M059J (cell line): ENCODE measurements at places on chromosomes 7 and 10.
A peak's percentile ranks its signal among the peaks of the same experiment; 100 is the strongest.

DNA sequence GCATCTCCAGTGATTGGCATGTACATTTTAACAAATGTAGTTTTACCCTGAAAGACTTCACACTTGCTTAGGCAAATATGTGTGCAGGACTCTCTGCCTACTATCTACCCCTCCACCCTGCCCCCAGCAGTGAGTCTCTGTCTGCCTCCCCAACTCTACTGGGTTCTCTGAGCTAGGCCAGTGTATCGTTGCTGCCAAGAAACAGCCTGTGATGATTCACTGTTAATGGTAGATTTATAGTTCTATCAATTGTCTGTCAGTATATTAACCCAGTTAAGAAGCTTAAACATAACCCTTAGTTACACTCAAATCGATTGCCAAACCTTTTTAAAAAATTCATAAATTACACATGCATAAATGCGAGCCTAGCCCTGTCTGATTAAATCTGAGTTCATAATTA lies 137.0 kb downstream of the SND1 start:
- peak; percentile 21 for DNase-seq

DNA sequence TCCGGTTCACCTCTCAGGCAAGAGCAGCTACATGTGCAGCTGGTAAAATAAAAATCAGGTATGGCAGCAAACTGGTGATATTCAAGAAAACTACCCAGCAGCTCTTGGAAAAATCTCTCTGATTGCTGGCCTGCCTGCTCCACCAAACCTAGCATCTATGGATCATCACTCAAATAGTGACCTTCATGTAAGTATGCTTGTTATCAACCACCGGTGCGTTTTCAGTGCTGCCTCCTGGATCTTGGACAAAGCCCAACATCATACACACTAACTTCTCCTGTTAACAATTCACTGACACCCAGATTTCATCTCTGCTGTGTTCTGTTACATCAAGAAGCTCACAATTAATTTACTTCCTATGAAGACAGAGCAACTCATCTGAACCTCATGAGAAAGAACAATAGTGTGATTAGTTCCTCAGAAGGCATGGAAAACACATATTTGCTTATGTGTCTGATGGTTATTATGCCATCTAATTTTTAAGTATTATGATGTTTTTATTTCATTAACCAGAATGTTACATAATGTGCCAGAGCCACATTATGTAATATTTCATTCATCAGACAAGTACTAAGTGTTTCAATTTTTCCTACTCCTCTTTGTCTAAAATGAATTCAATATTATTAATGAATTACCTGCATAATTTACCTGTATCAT lies 8.8 kb downstream of the CDK6 start:
- DNase-seq = no peak

GRCh38 chr7:142838461-142839213 lies 16.2 kb upstream of the EPHB6 start:
- no peak for DNase-seq

DNA sequence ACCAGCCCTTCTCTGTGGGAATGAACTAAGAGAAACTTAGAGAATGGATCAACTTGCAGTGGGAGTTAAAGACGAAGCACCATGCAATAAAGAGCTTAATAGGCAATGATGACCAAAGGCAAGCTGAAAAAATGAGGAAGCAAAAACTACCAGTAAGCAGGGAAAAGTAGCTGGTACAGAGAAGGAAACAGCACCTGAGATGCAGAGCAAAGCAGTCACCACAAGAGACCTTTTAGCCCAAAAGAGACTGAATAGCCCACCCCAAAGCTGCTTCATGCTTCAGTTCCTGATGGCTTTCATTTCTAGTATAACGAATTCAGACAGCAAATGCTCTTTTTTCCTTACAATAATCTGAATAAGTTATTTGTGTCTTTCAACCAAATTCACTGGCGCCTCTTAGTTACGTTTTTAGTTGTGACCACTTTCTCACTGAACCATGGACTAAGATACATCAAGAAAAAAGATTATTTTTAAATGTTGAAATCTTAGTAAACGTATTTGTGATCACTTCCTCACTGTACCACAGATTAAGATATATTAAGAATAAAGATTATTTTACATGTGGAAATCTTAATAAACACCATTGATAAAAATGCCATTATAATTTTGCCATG lies 76.0 kb downstream of the USP6NL start:
- no peak for DNase-seq

DNA sequence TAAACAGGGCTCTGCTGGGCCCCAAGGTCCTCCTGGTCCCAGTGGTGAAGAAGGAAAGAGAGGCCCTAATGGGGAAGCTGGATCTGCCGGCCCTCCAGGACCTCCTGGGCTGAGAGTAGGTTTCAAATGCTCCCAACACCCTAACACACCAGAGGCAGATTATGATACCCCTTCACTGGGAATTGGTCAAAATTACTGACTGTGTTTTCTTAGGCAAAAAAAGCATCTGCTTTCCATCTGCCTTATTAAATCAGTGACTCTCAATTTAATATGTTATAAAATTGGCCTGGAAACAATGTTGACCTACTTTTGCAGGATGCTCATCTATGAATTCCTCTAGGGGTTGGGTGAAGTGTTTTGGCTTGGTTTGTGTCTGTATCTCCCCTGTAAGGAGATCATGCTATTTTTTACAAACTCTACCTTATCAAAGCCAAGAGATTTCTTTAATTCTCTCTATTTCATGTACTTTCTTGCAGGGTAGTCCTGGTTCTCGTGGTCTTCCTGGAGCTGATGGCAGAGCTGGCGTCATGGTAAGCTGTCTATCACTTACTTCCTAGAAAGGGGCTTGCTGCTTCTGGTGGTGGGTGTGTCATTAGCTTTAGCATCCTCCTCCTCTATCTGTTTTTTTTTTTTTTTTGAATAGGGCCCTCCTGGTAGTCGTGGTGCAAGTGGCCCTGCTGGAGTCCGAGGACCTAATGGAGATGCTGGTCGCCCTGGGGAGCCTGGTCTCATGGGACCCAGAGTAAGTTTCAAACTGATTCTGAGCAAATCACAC lies 15.9 kb downstream of the COL1A2 start:
- DNase-seq = no peak

- DNase-seq = no peak
Measured at GRCh38 chr10:69315610-69316312, 37.5 kb downstream of the HK1 start.

GRCh38 chr10:115921795-115922194 lies 351.2 kb downstream of the GFRA1 start:
- DNase-seq = peak; percentile 83

- DNase-seq = no peak
Measured at GRCh38 chr7:16242920-16243319, 178.4 kb downstream of the CRPPA start.

GRCh38 chr7:35513195-35513594 lies 181.7 kb downstream of the HERPUD2 start:
- DNase-seq = no peak

- no peak for DNase-seq
Measured at GRCh38 chr7:24422441-24423010, 138.5 kb downstream of the NPY start.

DNA sequence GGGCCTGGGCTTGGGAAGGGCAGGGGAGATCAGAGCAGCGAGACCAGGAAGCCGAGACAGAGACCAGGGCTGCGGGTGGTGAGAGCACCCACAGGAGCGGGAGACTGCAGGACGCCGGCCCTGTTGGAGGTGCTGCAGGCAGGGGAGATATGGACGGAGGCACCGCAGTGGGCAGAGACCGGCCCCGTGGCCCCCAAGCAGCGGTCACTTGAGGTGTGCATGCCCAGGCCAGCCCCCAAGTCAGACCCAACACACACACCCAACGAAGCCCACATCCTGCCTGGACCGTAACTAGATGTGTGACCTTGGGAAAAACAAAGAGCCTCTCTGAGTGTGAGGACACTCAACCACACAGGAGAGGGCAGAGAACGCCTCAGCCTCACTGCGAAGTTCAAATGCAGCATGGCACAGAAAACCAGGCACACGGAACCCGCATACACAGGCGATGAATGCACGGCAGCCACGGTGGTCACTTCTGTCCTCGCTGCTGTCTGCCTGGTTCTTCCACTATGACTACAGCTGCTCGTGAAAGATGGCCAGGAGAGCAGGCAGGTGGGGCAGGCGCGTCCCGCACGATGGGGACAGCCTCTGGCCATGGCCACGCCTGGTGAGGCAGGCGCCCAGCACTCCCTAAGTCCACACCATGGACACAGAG lies 214.7 kb downstream of the MAD1L1 start:
- no peak for DNase-seq

GRCh38 chr7:124428781-124429180 lies 336.8 kb downstream of the GPR37 start:
- DNase-seq = no peak

DNA sequence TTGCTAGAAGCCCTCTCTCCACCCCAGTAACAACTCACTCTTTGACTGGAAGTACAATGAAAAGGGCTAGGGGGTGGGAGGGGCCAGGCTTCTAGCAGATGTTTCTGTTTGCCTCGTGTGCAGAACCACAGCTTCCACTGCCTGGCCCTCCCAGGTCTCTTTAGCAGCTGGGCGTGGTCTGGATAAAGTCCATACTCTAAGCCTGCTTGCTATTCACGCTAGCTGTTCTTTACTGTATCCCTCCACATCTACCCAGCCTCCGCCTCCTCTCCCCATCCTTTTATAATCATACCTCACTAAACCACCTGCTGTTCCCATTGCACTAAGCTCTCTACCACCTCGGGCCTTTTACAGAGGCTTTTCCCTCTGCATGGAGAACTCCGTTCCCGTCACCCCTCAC lies 288.8 kb downstream of the CAMK1D start:
- no peak for DNase-seq

DNA sequence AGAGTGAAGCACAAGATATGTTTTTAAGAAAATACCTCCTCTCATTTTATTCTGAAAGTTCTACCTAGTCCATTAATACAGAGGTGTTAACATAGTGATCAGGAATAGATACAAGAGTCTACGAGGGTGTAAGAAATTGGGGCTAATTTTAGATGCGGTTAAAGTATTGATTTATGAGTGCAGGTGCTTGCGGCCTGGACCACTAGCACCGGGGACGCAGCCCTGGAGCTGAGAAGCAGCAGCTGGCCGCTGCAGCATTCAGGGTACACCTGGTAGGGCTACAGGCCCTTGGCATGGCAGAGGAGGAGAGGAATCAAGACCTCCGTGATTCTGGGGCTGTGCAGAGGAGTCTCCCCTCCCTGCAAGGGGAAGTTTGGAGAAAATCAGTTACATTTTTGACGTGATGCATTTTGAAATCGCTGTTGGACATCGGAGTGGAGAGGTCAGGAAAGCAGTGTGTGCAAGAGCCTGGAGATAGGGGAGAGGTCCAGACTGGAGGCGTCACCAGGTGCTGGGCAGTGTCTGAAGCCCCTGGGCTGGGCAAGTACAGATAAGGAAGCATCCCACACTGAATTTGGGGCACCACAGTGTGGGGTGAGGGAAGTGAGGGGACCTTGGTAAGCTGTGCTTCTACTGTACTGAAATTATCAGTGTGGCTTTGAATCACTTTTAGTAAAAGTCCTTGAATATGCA lies 112.3 kb downstream of the VWC2 start:
- no peak for DNase-seq

GRCh38 chr7:29957521-29958310 lies 31.9 kb downstream of the SCRN1 start:
- no peak for DNase-seq

- no peak for DNase-seq
Measured at GRCh38 chr10:5537684-5538083, 12.9 kb downstream of the CALML3 start.

- peak; percentile 100 for DNase-seq
Measured at GRCh38 chr7:27662490-27663205, at the start of gene HIBADH. TSS of gene HIBADH (minus strand) at chr7:27662883. CDS start at chr7:27662788, 95 bp downstream.

- DNase-seq = peak; percentile 16
Measured at GRCh38 chr10:110141185-110141584, 66.2 kb upstream of the MXI1 start.

DNA sequence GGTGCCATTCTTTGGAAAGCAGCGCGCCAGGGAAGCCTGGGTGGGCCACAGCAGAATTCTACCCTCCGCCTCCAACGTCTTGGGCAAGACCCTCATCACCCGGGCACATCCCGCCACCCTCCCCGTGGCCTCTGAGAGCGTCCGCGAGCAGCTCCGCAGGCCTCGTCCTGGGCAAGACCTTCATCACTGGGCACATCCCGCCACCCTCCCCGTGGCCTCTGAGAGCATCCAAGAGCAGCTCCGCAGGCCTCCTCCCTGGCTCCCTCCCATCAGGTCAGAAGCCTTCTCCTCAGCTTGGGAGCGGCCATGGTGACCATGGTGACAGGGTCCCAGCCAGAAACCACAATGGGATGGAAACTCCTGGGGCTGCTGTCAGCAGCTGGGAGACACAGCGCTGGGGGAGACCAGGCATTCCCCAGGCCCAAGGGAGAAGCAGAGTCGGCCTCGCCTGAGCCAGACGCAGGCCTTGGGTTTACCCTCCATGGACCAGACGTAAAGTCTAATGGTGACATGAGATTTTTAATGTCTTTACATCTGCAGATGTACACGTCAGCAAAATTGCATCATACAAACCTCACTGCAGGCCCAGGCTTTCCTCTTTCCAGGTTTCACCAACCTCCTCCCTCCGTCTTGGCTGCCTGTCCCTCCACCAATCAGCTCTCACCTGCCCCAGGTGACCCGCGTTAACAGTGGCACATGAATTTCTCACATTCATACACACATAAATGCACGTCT lies 55.1 kb upstream of the PPP2R2D start:
- DNase-seq = no peak

DNA sequence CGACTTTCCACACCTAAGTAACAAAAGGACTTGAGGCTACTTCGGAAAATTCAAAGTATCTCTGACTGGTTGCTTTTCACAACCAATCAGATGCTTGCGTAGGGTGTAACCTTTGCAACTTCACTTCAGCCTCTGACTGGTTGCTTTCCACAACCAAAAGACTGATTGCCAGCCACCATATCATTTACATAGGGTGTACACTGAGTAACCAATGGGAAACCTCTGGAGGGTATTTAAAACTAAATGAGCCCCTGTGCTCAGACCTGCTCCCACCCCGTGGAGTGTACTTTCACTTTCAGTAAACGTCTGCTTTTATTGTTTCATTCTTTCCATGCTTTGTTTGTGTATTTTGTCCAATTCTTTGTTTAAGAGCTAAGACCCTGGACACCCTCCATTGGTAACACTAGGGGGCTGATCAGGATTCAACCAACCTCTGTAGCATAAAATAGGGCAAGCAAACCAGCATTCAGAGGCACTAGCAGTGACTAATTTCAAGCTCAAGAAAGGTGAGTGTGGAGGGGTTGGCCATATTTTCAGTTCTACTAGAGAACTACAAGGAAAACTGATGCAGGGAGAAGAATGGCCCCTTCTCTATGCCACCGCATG lies 390.8 kb downstream of the POM121L12 start:
- peak; percentile 0 for DNase-seq

DNA sequence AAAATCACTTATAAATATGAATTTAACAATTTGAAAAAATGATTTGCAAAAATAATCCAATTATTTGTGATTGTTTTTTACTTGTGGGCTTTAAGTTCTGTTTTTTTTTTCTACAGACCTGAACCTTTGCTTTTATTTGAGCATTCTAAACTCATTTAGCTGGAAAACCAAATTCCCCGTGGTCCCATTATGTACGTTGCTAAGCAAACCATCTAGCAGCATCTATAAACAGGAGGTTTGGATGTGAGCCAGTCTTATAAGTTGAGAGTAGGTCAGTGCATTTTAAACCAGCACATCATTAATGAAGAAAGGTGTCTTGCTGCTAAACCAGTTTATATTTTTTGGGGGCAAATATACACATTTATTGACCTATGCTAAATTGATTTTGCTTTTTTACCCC lies 77.3 kb downstream of the LRRN3 start:
- DNase-seq = peak; percentile 71
